ENCODE measurements at places on chromosomes 13 and 19.

GRCh38 chr19:13050274-13050673 is 52.4 kb downstream of the LYL1 start:
- DNase-seq, result no peak

- no peak for DNase-seq
Observed at GRCh38 chr19:709965-710571, 1.3 kb downstream of the PALM start.

DNA sequence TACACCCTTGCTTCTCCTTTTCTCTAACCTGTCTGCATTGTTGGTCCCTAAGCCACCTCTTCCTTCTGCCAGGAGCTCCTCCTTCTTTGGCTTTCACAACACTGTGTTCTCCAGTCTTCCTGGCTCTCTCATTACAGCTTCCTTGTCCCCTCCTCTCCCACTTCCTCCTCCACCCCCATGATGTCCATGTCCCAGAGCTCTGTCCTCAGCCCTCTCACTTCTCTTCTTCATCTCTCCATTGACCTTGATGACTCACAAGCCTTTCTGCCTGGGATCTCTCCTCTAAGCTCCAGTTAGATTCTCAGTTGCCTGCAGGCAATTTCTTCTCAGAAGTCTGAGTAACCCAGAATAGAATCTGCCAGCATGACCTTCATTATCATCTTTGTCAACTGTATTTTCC is 100.3 kb upstream of the WASF3 start:
- DNase-seq, result no peak

GRCh38 chr19:23867895-23868294 is 46.8 kb upstream of the ZNF726 start:
- DNase-seq, result no peak

DNA sequence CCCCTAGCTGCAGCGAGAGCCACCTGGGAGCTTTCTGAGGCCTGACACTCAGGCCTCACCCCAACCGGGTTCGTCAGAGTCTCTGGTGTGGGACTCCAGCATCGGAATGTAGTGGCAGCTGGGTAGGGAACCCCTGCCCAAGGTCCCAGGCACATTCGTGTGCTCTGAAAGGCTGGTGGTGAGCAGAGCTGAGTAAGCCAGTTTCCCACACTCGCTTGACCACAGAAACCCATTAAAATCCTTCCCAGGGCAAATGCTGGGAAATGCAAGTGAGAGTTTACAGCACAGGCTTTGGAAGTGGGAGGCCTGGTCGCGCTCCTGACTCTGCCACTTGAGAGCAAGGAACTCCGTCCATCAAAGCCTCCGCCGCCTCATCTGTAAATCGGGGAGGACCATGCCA is 4.2 kb downstream of the TRAPPC6A start:
- peak; percentile 38 for DNase-seq

- DNase-seq, result no peak
Observed at GRCh38 chr19:478976-479375, 17.3 kb upstream of the MADCAM1 start.

- DNase-seq, result no peak
Observed at GRCh38 chr13:80665792-80666333, 324.9 kb upstream of the SPRY2 start.

DNA sequence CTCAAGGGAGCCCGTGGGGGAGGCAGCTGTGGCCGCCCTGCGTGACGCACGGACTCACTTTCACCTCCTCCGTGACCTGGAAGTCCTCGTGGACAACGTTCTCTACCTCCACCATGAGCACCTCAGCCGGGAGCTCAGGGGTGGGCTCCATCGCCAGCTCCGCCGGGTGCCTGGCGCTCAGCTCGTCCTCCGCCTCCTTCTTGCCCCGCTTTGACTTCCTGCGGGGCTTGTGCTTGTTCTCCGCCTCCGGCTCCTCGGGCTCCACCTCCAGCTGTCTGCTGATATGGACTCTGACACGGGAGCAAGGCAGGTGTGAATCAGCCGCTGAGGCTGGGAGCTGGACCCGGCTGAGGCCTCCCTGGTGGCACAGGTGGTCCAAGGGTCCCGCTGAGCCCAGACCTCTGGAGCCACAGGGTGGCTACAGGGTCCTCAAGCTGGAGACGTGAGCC is 8.2 kb downstream of the LONP1 start:
- no peak for DNase-seq

DNA sequence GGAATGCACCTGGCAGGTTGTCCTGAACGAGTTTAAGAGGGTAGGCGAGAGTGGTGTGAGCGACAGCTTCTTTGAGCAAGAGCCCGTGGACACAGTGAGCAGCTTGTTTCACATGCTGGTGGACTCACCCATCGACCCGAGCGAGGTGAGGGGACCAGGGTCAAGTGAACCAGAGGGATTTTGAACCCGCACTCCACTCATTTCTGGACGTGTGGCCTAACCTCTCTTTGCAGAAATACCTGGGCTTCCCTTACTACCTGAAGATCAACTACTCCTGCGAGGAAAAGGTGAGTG is 1.7 kb downstream of the CATSPERG start:
- no peak for DNase-seq

GRCh38 chr13:59643906-59644626 is 519.7 kb downstream of the DIAPH3 start:
- DNase-seq, result no peak

- no peak for DNase-seq
Observed at GRCh38 chr13:23805821-23806220, 83.4 kb downstream of the MIPEP start.

- DNase-seq, result no peak
Observed at GRCh38 chr19:5447700-5448311, 7.4 kb upstream of the ZNRF4 start.

GRCh38 chr19:45265375-45265774 is 14.3 kb downstream of the MARK4 start:
- no peak for DNase-seq

DNA sequence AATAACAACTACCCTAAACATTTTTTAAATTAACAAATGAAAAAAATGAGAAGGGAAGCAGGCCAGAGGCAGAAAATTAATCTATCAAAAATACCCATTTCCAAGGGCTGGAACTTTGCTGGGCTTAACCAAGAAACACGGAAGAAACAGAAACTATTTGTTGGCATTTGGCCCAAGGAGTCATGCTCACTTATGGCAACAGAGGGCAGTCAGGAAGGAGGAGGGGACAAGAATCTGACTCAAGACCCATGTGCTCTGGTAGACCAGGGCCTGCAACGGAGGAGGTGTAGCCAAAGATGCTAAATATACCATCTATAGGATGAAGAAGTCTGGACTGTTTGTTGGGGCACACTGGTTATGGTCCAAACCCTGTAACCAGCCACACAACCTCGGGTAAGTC is 496.7 kb downstream of the COG6 start:
- no peak for DNase-seq

DNA sequence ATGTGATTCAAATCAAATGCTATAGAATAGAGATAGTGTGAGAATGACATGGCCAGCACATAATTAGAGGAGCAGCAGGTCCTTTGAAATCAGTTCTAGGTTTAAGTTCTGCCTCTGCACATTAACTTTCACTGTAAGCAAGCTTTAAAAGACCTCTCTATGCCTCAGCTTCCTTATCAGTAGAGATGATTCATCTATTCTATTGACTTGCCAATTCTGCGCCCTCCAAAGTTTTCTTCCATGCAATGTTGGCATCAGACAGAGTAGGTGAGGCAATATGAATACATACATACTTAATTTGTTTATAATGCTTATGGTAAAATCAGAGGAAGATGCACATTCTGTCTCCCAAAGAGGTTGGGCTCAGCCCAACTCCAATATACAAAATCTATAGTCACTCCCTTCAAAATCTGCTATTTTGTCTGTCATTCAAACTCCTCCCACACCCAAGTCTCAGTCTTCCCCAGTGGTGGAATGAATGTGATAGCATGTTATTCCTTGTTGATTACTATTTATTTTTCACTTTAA is 525.5 kb downstream of the RFC3 start:
- no peak for DNase-seq

GRCh38 chr19:45883881-45884681 is 1.9 kb downstream of the IRF2BP1 start:
- DNase-seq, result no peak

GRCh38 chr13:33349986-33350826 is 64.7 kb upstream of the STARD13 start:
- DNase-seq, result no peak

DNA sequence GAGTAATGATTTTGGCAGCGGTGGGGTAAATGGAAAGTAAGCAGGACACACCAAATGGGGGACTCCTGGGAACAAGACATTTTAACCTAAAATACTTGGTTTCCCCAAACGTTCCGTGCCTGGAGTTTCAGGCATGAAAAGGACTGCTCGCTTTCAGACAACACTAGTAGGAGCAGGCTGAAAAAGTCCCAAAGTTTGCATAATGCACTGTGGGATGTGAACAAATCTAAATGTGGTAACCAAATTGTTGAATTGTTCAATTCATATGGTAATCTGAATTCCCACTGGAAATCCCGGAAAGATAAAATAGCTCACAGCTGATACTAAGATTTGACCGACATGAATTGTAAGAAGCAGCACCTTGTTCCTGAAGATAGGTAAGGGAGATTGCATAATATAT is 467.2 kb upstream of the ARGLU1 start:
- no peak for DNase-seq

GRCh38 chr13:40626561-40626960 is 39.9 kb downstream of the FOXO1 start:
- DNase-seq, result no peak

DNA sequence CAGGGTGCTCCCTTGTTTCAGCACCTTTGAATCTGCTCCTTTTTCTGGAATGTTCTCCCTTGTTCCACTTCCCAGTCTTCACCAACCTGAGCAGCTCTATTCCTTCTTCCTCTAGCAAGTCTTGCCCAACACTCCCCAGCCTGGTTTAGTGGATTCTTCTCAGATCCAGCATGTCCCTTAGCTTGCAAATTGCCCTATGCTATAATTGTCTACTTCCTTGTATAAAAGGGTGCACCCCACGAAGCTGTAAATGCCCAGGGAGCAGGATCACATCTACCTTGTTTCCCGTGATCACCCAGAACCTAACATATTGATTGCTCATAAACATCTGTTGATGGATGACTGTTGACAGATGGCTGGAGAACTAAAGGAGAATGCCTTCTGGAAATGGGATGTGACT is 93.2 kb upstream of the C1QTNF9B start:
- no peak for DNase-seq

DNA sequence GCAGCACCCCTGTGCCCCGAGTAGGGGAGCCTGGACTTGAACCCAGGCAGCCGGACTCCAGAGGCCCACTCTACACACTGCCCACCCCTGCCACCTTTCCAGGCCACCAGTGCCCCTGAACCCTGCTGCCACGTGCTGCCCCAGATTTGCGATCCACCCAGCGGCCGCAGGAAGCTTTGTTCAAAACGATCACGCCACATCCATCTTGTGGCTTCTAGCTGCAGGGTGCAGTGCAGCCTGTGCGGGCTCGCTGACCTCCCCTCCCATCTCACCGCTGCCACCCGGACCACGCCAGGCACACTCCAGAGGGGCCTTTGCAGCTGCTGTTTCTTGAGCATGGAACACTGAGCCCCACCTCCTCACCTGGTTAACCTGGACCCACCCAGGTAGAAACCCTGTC is 3.8 kb downstream of the RAVER1 start:
- DNase-seq, result no peak

DNA sequence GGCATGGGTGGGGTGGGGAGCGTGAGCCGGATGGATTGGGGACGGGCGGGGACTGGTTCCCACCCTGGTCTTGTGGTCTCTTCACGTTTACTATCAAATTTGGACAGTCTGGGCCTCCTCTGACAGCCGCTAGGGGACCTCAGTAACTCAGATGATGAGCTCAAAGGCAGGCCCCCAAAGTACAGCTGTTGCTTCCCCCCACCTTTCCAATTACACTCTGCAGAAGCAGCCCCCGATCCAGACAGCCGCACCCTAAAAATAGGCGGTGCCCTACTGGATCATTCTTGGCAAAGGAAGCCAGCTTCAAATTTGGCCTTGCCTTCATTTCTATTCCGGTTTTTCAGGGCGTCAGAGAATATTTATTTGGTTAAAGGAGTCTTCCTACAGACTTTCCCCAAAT is 1.9 kb upstream of the FOXO1 start:
- no peak for DNase-seq

DNA sequence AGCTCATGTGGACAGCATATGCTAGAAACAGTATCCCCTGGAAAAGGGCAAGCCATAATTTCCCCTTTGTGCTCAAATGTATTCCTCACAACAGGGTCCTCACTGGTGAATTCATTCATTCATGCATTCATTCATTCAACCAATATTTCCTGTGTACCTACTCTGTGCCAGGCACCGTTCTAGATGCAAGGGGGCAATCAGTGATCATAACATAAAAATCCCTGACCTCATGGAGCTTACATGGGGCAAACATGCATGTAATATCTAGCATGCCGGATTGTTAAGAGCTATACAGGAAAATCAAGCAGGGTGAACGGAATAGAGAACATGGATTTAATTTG is 2.6 kb downstream of the RANBP3 start:
- DNase-seq, result no peak

- DNase-seq, result no peak
Observed at GRCh38 chr13:25874907-25875306, 176.9 kb downstream of the SHISA2 start.

DNA sequence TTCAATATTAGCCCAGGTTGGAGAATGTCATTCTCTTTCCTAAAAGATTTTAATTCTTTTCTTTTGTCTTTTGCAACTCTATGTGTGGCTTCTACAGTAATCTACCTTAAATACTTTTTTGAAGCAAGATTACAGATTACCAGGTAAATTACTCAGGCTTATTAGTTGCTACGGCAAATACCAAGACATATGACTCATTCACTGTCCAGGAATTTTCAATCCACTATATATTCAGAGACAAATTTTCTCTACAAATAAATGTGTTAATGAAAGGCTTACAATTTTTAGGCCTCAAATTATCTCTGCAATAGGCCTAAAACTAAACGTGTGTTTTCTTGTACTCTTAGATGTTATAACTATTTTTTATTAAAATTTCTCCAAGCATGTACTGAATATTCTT is 631.3 kb downstream of the DIAPH3 start:
- no peak for DNase-seq

DNA sequence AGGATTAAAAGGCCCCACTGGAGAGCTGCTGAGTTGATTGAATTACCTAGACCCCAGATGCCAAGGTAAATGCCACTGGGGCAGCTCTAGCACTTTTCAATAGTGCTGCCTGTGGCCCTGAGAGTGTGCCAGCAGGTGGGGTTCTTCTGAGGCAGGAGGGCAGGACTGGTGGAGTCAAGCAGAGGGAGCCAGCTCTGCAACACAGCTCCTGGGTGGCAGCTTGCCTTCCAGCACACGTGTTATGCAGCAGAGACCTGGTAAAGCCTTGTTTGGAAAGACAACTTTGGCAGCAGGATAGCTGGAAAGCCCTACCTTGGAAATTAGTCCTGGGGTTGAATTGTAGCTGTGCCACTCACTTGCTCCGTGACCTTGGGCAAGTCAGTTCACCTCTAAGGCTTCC is 306.6 kb downstream of the ATP8A2 start:
- DNase-seq, result no peak

DNA sequence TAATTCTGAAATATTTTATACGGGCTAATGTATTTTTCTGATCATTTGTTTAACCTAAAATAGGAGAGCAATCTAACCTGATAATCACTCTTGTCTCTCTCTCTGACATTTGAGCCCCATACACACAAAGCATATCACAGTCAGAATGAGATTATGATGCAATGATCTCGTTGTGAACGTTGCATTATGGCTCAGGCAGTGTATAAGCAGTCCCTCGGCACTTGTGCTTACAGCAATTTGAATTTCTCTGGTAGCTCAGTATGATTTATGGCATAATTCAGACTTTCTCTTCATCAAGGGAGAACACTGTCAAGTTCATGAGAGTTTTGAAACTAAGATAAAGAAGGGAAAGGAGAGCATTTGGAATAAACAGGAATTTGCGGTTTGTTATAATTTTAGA is 256.1 kb downstream of the DACH1 start:
- no peak for DNase-seq

- no peak for DNase-seq
Observed at GRCh38 chr13:41962994-41963393, 2.1 kb upstream of the VWA8 start.

Data from epithelial cell of proximal tubule (primary cell).